ENCODE measurements at places on chromosomes 1 and 21. TPM values are rescaled to one million over a fixed set of nuclear protein-coding genes. Genes with fewer than 3 reads are reported as not detected.

The NPHS2 gene
- total RNA-seq: not detected

The TMEM52 gene
- total RNA-seq: 0.92 TPM

The ZNF695 gene
- 3.2 TPM for total RNA-seq

The ARHGAP29 gene
- total RNA-seq: 276 TPM

The NEGR1 gene
- total RNA-seq: 2.9 TPM

- DNase-seq: peak; percentile 28
These were observed 34.8 kb downstream of the CLCA1 start for GRCh38 chr1:86503406-86504136.

DNA sequence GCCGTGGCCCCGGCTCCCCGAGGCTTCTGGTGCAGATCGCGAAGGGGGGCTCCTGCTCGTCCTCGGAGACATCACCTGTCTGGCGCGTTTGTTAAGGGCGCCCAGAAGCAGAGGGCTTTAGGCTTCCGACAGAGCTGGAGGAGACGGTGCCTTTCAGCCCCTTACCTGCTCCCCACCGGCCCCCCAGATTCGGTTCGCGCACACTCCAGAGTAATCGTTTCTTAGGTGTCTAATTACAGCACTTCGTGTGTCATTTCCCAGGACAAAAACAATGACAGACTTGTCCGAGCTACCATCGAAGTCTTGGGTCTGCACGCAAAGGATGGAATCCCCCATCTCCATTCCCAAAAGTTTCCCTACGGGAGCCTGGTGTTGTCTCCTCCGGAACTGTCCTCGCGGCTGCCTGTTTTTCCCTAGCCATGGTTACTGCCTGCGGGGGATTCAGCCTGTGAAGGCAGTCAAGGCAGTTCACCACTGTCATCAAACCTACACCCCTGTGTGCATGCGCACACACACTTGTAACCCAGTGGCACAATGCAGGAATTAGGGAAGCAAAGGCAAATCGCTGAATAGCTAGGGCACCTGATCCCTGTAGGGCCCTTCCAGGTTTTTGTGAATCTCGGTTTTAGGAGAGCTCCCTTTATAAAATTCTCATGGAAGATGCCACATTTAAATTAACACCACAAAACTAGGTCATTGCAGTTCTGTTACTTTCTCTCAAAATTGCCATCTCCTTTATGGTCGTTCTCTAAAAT lies 738 bp upstream of the CDC42BPA start:
- DNase-seq: peak; percentile 40

GRCh38 chr1:107122225-107122624 lies 18.6 kb upstream of the NTNG1 start:
- DNase-seq: no peak

- no peak for DNase-seq
These were observed 52.1 kb downstream of the FMO4 start for GRCh38 chr1:171366085-171366484.

- no peak for DNase-seq
These were observed 1180.3 kb upstream of the B3GALT2 start for GRCh38 chr1:194366705-194367104.

DNA sequence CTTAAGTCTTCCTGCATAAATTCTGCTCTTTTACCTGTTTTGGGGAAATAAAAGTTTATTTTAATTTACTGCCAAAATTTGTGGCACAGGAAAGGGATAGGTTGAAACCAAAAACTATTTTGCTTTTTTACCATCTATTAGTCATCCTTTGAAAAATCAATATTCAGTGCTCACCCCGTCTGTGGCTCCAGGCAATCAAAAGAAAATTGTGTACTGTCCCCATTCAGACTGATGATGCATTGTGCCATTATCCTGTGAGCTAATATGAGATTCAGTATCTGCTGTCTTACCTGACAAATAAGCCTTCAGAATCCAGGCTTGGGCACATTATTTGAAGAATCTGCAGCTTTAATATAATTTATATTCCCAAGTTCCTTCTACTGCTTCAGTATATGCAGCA lies 650.7 kb downstream of the KIF26B start:
- DNase-seq: no peak

GRCh38 chr1:200262326-200262965 lies 147.4 kb downstream of the ZNF281 start:
- DNase-seq: no peak

DNA sequence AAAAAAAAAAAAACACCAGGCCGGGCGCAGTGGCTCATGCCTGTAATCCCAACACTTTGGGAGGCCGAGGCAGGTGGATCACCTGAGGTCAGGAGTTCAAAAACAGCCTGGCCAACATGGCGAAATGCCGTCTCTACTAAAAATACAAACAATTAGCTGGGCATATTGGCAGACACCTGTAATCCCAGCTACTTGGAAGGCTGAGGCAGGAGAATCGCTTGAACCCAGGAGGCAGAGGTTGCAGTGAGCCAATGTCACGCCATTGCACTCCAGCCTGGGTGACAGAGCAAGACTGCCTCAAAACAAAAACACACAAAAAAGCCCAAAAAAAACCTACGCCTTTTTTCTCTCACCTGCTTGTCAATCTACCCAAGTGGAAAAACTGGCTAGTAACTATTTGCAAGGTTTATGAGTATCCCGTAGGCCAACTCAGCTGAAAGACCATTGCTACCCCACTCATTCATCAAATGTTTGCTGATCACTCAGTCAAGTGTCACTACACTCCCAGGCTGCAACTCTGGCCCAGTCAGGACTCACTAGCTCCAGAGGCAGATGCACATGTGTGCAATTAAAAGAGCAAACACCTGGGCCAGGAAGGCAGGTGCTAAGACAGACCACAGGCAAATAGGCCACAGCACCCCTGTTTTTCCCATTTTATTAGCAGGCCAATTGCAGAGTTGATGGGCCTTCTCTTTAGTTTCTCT lies 2.0 kb downstream of the CSRP1 start:
- no peak for DNase-seq

GRCh38 chr21:35420656-35421055 lies 371.6 kb upstream of the RUNX1 start:
- no peak for DNase-seq

DNA sequence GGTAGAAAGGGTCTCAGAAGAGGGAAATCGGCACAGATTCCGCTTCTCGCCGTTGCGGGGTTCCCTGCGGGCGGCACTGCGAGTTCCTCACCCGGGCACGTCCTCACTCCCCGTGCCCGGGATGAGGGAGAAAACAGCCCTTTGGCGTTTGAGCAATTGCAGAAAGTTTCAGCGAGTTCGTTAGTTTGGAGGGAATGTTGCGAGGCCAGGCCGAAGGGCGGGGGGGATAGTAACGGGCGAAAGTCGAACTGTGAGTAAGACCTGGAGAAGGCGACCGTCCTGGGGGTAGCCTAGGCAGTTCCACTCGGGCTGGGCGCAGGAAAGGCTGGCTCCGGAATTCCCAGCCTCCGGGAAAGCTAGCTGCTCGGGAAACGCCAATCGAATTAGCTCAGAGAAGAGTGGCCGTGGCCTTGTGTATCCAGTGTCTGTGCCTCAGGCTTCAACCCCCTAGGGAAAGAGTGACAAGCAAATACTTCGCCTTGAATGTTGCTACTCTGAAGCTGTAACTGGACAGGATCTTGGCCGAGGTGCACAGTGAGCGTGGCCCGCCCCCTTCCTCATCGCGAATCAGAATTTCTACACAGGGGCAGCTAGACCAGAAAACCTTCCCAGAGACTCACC lies 787 bp downstream of the PTGFR start:
- DNase-seq: peak; percentile 44

- peak; percentile 76 for DNase-seq
These were observed 21.5 kb upstream of the STMN1 start for GRCh38 chr1:25927521-25928265.

DNA sequence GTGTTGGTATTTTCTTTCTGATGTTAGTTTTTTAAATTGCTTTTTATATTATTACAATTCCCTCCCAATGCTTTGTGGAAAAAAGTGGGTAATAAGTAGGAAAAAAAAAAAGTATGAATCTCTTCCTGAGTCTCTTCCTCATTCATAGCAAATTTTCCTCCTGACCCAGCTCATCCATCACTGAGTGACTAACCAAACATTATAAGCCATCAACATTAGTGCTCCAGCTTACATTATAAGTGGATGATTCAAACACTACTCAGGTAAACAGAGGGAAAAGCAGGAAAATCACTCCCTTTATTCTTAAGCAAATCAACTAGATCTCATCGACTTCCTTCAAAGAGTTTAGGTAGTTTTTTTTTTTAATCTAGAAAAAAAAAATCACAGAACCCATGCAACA lies 15.4 kb upstream of the SAMD13 start:
- no peak for DNase-seq

GRCh38 chr1:15578921-15579682 lies 5.7 kb downstream of the AGMAT start:
- no peak for DNase-seq

- DNase-seq: no peak
These were observed 21.8 kb upstream of the CASQ2 start for GRCh38 chr1:115790356-115790755.

DNA sequence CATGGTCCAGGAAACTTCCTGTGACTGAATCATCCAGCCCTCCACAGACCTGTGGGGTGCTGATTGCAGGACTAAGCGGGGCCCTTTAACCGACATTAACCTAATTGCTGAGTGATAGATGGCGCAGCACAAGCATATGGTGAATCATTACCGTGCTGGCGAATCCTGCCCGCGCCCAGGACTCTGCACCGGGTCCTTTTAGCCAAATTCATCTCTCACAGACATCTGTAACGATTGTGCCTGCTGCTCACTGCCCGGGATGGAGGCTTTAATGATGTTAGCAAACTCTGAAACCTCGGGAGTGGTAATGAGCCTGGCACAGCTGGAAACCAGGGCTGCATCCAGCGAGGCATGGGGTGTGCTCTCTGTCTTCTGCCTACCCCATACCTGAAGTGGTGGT lies 147.3 kb upstream of the CD34 start:
- no peak for DNase-seq

DNA sequence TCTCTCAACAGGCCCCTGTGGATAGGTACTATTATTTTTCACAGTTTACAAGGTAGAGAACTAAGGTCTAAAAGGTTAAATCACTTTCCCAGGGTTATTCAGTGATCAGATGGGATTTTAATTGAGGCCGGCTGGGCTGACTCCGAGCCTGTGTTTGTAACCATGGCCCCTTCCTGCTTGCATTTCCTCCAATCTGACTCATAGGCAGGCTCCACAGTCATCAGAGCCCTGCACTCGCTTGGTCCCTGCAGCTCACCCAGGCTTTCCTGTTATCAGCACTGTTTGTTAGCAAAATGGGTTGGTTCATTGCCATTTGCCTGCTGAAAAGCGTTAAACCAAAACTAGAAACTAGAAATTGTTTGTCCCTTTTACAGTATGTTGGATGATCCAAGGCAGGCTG lies 41.4 kb upstream of the LMX1A start:
- peak; percentile 47 for DNase-seq

DNA sequence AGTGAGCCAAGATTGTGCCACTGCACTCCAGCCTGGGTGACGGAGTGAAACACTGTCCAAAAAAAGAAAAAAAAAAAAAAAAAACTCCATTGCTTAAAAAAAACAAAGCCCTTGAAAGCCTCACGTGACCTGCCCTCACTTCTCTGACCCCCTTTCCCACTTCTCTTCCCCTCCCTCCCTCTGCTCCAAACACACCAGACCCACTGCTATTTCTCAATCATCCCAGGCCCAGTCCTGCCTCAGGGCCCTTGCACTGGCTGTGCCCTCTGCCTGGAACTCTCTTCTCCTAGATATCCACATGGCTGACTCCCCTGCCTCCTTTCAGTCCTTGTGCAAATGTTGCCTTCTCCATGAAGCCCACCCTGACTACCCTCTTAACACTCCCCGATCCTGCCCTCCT lies 45.4 kb upstream of the TARDBP start:
- DNase-seq: no peak

GRCh38 chr1:79899914-79900313 lies 893.4 kb upstream of the ADGRL4 start:
- no peak for DNase-seq

GRCh38 chr1:17550729-17551584 lies 11.5 kb downstream of the ARHGEF10L start:
- no peak for DNase-seq

DNA sequence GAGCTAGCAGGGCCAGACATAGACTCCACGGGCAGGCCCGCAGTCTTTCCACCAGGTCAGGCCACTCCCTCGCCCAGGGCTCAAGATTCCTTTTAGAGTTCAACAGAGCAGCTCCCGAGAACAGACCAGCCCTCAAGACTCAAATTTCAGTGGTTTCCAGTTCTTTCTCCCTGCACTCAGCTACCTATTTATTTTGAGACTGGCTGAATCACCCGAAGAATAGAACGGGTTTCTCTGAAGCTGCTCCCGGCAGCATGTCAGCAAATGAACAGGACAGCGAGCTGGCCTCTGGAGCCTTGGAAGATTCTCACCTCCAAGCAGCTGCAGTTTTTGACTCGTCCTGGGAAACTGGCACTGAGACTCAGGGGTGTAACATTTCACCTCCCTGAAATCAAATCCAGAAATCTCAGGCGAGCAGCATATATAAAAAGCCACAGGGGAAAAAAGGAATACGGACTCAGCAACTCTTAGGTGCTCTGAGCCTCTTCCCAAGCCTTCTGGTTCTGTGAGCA lies 177.9 kb downstream of the CLIC6 start:
- peak; percentile 36 for DNase-seq

- no peak for DNase-seq
These were observed 34.7 kb downstream of the TUFT1 start for GRCh38 chr1:151574575-151575529.

DNA sequence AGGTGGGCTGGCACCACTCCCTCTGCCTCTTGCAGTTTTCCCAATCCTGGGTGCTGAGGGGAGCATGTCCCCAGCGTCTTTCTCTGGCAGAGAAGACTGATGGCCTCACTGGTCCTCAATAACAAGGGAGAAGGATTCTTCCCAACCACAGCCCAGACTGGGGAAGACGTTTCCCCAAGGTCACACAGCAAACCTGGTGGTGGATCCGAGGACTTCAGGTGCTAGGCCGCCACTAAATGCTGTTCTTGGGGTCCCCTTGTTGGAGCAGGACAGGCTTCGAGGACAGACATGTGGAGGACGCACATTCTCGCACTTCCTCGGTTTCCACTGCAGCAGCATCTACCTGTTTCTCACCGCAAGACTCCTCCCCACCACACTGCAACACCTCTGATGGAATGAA lies 30.9 kb upstream of the PAX7 start:
- DNase-seq: no peak

Measured in endothelial cell (in vitro differentiated cells).